ENCODE measurements at places on chromosomes 4 and X.

DNA sequence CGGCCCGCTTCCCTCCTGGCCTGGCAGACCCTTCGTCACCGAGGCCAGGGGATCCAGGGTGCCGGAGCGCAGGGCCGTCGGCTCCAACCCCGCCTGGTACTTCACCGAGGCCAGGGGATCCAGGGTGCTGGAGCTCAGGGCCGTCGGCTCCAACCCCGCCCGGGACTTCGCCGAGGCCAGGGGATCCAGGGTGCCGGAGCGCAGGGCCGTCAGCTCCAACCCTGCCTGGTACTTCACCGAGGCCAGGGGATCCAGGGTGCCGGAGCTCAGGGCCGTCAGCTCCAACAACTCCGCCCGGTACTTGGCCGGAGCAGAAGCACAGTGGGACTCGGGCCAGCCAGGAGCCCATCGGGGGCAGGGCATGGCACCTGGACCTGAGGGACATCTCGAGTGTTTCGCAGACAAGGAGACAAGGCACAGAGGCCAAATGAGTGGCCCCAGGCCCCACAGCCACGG is 85.1 kb downstream of the FAM53A start:
- no peak for DNase-seq

- peak; percentile 54 for DNase-seq
These were observed 7.7 kb downstream of the GAK start for GRCh38 chr4:924107-925096.

- peak; percentile 46 for DNase-seq
These were observed 21.0 kb upstream of the EFNB1 start for GRCh38 chrX:68807818-68808217.

DNA sequence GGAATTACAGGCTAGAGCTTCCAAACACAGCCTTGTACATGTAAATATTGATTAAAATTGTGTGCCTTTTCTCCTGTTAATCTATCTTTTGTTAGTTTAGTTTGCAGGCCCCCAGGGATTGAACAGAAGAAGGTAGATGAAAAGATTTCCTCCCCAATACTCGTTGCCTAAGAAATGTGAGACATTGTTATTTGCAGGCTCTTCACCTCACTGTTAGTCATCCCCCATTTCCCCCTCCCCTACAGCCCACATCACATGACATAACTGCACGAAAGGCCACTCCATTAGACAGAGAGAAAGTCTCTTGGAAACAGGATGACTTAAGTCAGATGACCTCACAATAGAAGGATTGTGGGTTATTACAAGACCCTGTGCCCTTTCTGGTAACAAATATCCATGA is 13.3 kb upstream of the MID1 start:
- DNase-seq = peak; percentile 91

GRCh38 chr4:88163336-88163735 is 4.9 kb upstream of the ABCG2 start:
- DNase-seq = no peak

- DNase-seq = peak; percentile 68
These were observed 227.0 kb downstream of the DKK2 start for GRCh38 chr4:106809076-106809475.

GRCh38 chr4:5956285-5957021 is 61.8 kb downstream of the C4orf50 start:
- DNase-seq = no peak

GRCh38 chr4:152100379-152101201 is 339.8 kb upstream of the GATB start:
- DNase-seq = peak; percentile 49

DNA sequence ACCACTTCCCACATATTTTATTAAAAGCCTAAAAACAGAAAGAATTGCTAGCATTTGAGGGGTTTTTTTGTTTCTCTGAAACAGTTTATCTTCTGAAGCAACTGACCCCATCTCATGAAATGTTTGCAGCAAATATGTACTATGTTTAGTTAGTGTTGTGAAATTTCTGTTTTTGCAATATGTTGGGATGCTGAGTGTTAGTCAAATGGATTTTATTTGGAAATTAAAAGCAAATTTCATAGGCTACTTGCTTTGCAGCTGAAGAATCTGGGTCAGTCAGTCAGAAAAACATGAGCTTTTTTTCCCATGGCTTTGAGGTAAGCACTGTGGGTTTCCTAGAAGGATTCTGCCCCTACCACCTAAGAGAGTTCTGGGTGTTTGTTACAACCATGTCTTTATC is 184.9 kb upstream of the DKK2 start:
- DNase-seq = no peak

DNA sequence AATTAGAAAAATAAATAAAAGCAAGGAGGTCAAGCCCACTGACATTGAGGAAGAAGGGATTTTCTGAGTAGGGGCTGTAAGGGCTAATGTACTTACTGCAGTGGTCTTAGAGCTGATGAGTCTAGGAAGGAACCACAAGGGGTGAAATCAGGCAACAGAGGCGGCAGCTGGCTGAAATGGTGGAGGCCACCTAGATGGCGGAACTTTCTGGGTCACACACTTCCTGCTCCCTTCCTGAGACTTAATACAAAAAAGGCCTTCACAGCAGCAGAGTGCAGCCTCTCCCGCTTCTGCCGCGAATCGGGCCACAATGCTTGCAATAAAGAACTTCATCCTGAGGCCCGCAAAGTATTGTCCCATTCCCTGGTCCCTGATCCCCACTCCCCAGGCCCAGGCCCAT is 15.4 kb downstream of the SNX12 start:
- no peak for DNase-seq

DNA sequence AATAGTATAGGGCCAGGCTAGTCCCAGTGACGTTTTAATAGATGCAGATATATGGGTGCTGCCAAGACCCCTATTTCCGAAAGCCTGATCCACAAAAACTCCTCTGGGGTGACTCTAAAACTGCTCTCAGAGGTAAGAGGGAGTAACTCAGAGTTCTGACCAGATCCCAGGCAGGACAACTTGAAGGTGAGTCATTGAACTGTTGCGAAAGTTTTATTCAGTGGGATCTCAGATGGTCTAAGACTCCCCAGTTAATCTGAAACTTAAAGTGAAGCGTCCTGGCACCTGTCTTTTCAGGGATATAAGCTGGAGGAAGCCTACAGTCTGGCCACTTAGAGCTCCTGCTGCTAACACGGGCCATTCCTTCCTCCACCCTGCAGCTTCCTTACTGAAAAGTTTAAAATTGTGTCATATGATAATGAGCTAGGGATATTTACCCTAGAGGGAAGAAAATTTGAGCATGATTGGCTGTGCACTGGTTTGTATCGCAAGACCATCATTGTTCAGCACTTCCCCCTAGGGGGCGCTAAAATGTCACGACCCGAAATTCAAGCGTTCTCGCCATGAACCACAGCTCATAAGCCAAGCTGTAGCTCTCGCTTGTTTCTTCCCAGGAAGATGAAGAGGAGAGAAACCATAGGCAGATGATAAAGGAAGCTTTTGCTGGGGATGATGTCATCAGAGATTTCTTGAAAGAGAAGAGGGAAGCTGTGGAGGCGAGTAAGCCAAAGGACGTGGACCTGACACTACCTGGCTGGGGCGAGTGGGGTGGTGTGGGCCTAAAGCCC is 19.5 kb downstream of the UTP14A start:
- DNase-seq = peak; percentile 77

DNA sequence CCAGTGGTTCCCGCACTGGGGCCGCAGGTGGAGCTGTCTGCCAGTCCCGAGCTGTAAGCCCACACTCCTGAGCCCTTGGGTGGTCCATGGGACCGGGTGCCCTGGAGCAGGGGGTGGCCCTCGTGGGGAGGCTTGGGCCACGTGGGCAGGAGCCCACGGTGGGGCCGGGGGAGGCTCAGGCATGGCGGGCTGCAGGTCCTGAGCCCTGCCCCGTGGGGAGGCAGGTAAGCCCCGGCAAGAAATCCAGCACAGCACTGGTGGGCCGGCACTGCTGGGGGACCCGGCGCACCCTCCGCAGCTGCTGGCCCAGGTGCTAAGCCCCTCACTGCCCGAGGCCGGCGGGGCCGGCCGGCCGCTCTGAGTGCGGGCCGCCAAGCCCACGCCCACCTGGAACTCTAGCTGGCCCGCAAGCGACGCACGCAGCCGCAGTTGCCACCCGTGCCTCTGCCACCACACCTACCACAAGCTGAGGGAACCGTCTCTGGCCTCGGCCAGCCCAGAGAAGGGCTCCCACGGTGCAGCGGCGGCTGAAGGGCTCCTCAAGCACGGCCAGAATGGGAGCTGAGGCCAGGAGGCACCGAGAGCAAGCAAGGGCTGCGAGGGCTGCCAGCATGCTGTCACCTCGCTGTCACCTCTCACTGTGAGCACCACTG is 2.0 kb upstream of the METAP1 start:
- DNase-seq = no peak

DNA sequence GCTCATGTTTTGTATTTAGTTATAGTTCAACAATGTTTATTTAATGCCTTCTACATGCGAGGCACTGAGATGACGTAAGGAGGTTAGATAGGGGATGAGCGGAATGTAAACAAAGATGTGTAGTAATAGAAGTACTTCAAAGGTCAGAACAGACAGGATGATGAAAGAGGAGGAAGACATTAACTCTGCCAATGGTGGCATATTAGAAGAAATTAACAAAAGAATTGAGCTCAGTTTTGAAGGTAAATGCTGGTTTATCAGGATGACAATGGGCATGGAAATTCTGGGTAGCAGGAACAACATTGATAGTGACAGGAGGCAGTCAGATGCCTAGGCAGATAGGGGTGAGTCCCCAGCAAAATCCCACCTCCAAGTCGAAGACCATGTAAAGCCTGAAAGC is 62.3 kb upstream of the PGRMC2 start:
- peak; percentile 91 for DNase-seq

DNA sequence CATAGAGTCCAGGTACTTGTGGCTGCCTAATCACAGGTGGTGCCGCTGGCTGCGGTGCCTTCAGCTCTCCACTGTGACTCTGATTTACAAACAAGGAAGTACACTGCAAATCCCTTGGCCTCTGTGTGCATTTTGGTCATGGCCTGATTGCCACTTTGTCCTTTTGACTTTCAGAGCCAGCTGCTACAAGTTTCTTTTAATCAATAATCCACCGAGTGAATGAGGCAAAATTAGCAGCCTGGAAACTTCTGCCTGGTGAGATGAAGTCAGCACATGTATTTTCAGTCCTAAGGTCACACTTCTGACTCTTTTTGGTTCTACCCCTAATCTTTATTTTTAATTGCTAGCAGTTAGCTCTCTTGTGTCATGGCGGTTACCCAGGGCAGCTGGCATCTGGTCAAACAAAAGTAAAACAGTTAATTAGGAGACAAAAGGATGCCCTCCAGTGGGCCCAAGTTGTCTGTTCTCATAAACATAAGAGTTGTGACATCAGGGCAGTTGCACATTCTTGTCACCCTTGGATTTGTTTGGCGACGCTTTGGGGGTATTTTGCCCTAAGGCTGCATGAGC is 62.3 kb upstream of the LNX1 start:
- peak; percentile 12 for DNase-seq

GRCh38 chrX:101759000-101759399 is 99.3 kb upstream of the ARMCX2 start:
- peak; percentile 56 for DNase-seq

- peak; percentile 57 for DNase-seq
These were observed 25.3 kb downstream of the FHIP1A start for GRCh38 chr4:151434183-151434860.

DNA sequence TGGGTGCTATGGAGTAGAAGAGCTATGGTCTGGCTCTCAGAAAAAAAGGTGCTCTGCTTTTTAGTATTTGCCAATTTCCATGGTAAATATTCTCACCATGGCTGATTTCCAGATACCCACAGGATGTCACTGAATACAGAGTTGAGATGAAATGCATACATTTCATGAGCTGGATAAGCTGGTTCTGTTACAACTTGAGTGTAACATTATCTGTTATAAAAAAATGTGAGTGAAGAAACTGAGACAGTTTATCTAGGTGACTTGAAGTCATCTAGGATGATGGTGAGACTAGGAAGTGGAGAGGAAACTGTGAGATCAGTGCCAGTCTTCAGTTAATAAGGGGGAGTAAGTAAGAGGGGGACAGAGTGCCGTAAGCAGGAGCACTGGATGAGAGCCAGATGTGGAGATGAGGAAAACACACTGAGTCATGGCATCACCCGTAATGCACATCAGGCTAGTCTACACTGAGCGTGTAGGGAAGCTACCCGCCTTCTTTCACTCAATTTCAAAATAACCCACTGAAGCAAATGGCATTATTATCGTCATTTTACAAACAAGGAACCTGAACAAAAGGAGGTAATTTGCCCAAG is 5.0 kb downstream of the HPSE start:
- peak; percentile 17 for DNase-seq

DNA sequence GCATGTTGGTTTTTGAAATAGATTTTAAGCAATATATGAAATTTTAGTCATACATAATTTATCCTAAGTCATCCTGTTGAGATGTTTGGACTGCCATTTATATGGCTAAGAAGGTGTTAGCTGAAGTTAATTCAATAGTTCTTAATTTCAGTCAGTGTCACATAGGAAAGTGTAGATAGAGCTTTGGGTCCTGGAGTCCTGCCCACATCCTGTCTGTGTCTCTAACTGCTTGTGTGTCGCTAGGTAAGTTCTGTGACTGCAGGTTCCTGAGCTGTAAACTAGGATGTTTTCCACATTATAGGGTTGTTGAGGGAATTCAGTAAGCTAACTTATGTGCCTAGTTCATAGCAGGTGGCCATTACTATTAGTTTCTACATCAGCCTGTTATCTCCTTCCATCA is 20.7 kb downstream of the OFD1 start:
- DNase-seq = no peak

DNA sequence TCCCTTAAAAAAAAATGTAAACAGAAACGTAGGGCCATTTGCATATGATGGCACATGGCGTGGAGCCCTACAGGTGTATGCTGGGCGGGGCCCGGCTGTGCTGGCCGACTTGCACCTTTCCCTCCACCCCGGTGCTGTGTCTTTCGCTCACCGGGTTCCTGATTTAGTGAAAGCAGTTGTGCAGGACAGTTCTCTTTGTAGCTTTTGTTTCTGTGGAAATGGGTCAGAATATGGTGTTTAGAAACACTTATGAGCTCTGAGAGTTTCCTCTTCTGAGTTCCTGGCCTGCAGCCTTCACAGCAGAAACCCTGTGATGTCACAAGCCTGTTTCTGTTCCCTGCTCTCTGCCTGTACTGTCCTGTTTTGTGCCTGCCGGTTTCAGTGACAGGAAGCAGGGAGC is 22.5 kb upstream of the MSANTD1 start:
- DNase-seq = no peak

DNA sequence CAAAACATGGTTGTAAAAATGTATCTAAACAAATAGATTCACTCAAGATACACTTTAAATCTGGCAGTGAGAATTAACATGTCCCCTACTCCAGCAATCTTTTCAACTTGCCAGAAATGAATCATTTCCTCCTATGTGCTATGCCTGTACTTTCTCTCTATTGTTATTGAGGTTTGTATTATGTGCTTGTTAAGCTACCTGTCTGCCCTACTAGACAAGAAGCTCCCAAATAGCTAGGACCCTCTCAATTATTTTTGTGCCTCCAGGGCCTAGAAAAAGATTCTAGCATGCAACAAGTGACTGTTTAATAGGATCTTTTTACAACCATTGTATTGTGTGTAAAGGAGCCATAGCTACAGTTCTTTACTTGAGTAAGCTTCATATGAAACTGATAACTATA is 3.5 kb upstream of the SAP30 start:
- DNase-seq = peak; percentile 44

All from ELR (cell line).